Lower lobe of right lung (tissue), 2 donors: ENCODE measurements at places on chromosomes 5 and 9. TPM values are rescaled to one million over a fixed set of nuclear protein-coding genes. Genes with fewer than 3 reads are reported as not detected.

The EXOSC3 gene
- total RNA-seq: 34.6 TPM

The RXRA gene
- total RNA-seq: 85.7 TPM

The TMEM252 gene
- 0.30 TPM for total RNA-seq

The TLE1 gene
- 17.9 TPM for total RNA-seq

The RCL1 gene
- total RNA-seq: 22.9 TPM

The TJP2 gene
- total RNA-seq: 124 TPM

The SLC26A2 gene
- 14.7 TPM for total RNA-seq

The UBE2QL1 gene
- total RNA-seq: not detected

- H3K4me1 ChIP-seq: no peaks in the 10 kb centered on the region
- H3K36me3 ChIP-seq: no peaks in the 10 kb centered on the region
- H3K4me3 ChIP-seq: no peak overlapping the region
- no peak overlapping the region for H3K27ac ChIP-seq
- no peaks in the 10 kb centered on the region for H3K27me3 ChIP-seq
Measured at GRCh38 chr9:24439456-24439855, 106.2 kb downstream of the IZUMO3 start.

- no peak overlapping the region for H3K4me3 ChIP-seq
- no peaks in the 10 kb centered on the region for H3K36me3 ChIP-seq
- no peaks in the 10 kb centered on the region for H3K4me1 ChIP-seq
- H3K27me3 ChIP-seq: no peaks in the 10 kb centered on the region
- H3K27ac ChIP-seq: no peak overlapping the region
Measured at GRCh38 chr5:154311362-154311761, 120.8 kb downstream of the GALNT10 start.

GRCh38 chr9:25813478-25813877 lies 135.2 kb upstream of the TUSC1 start:
- DNase-seq: no peak
- no peak overlapping the region for H3K27ac ChIP-seq
- H3K4me3 ChIP-seq: no peak overlapping the region
- no peaks in the 10 kb centered on the region for H3K27me3 ChIP-seq
- no peaks in the 10 kb centered on the region for H3K36me3 ChIP-seq

DNA sequence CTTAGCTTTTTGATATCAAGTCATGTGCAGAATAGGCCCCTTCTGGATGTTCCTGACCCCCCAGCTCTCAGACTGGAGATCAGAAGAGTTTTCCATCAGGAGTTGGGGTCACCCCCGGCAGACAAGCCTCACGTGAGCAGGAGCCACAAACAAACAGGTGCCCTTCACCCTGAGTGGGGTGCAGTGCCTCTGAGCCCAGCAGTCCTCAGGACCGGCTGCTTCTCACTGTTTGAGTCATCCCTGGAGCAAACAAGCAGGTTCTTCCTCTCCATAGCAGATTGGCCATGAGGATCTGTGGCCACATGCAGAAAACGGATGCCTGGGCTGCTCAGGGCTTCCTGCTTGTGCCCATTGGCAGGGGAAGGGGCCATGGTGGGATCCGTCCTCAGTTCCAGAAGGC lies 47.0 kb downstream of the LRSAM1 start:
- no peak overlapping the region for H3K4me3 ChIP-seq
- H3K4me1 ChIP-seq: peaks cover 3% of the 10 kb centered on the region
- H3K36me3 ChIP-seq: peaks cover 78% of the 10 kb centered on the region
- no peak overlapping the region for H3K27ac ChIP-seq

DNA sequence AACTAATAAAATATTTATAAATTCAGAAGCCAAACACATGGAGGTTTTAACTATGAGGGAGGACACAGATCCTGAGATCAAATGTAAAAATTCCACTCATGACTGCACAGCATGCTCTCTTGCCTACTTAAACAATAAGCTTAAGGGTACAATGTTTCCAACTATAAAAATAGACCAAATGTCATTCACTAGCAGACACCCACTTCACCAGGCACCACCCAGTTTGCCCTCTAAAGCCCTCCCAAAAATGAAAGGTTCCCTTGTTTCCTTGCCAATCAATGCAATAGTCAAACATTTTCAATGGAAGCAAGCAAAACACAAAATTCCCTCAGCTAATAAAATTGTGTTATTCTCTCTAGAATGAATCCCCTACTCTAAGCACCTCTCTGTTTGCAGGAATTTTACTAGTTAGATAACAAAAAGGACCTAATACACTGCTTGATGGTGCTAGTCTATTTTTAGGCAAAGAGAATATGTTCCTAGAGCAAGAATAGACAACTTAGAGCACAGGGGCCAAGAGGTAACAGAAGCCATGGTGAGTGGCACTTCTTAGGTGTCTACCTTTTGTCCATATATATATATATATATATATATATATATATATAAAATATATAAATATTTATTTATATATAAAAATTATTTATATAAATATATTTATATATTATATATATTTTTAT lies 135.3 kb downstream of the HOMER1 start:
- DNase-seq: no peak
- H3K4me3 ChIP-seq: no peak overlapping the region
- no peak overlapping the region for H3K27ac ChIP-seq
- no peaks in the 10 kb centered on the region for H3K36me3 ChIP-seq

GRCh38 chr5:143679777-143680176 lies 132.2 kb upstream of the HMHB1 start:
- H3K36me3 ChIP-seq: no peaks in the 10 kb centered on the region
- H3K27me3 ChIP-seq: no peaks in the 10 kb centered on the region
- H3K4me1 ChIP-seq: no peaks in the 10 kb centered on the region
- no peak for DNase-seq
- H3K27ac ChIP-seq: no peak overlapping the region
- H3K4me3 ChIP-seq: no peak overlapping the region

DNA sequence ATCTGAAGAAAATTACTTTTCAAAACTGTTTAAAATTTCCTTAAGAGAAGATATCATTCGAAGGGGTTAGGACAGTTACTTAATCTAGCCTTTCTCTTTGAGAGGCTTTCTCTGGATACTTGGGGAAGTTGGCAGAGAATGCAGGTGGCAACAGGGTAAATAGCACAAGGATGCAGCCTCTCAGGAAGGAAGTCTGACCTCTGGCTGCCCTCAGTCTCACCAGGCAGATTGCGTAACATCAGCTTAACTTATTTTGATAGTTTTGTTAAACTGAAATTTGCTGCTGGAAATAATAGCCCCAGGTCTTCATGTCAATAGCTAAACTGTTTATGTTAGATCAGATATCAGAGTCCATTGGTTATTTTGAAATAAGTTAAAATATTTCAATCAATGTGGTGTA lies 20.4 kb downstream of the CCDC192 start:
- H3K4me3 ChIP-seq: no peak overlapping the region
- peaks cover 4% of the 10 kb centered on the region for H3K4me1 ChIP-seq
- H3K27me3 ChIP-seq: no peaks in the 10 kb centered on the region
- peak; percentile 51 for DNase-seq
- no peak overlapping the region for H3K27ac ChIP-seq
- H3K36me3 ChIP-seq: no peaks in the 10 kb centered on the region

GRCh38 chr9:130382096-130382495 lies 62.7 kb upstream of the ASS1 start:
- H3K4me1 ChIP-seq: no peaks in the 10 kb centered on the region
- no peak overlapping the region for H3K27ac ChIP-seq
- no peak overlapping the region for H3K4me3 ChIP-seq
- DNase-seq: no peak
- H3K27me3 ChIP-seq: no peaks in the 10 kb centered on the region

- H3K36me3 ChIP-seq: no peaks in the 10 kb centered on the region
- DNase-seq: no peak
- H3K27ac ChIP-seq: no peak overlapping the region
- H3K27me3 ChIP-seq: no peaks in the 10 kb centered on the region
Measured at GRCh38 chr5:54558362-54558761, 40.8 kb downstream of the SNX18 start.

DNA sequence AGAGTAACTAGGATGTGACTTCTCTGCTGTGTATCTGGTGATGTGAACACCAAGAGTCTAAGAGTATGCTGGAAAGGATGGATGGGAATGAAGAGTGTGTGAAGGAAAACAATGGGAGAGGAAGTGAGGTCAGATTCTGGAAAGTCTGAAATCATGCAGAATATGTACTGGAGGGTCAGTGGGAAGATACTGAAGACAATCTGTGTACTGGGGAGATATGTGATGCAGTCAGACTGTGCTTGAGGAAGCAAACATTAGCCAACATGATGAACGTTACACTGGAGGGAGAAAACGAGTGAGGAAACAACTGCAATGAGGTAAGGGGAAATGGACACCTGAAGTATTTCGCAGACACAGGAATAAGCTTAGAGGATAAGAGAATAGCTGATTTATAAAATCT lies 105.7 kb downstream of the NR3C1 start:
- no peak overlapping the region for H3K4me3 ChIP-seq
- no peak for DNase-seq
- peaks cover 76% of the 10 kb centered on the region for H3K36me3 ChIP-seq
- H3K27ac ChIP-seq: no peak overlapping the region
- H3K27me3 ChIP-seq: no peaks in the 10 kb centered on the region

- peak overlapping the region; percentile 51 for H3K4me3 ChIP-seq
- no peak for DNase-seq
- H3K27ac ChIP-seq: no peak overlapping the region
- H3K27me3 ChIP-seq: peaks cover 80% of the 10 kb centered on the region
Measured at GRCh38 chr5:50968356-50969149, 302.1 kb downstream of the PARP8 start.

GRCh38 chr9:129391221-129391661 lies 213.2 kb upstream of the IER5L start:
- no peak overlapping the region for H3K27ac ChIP-seq
- no peaks in the 10 kb centered on the region for H3K27me3 ChIP-seq
- H3K4me3 ChIP-seq: no peak overlapping the region
- no peak for DNase-seq

DNA sequence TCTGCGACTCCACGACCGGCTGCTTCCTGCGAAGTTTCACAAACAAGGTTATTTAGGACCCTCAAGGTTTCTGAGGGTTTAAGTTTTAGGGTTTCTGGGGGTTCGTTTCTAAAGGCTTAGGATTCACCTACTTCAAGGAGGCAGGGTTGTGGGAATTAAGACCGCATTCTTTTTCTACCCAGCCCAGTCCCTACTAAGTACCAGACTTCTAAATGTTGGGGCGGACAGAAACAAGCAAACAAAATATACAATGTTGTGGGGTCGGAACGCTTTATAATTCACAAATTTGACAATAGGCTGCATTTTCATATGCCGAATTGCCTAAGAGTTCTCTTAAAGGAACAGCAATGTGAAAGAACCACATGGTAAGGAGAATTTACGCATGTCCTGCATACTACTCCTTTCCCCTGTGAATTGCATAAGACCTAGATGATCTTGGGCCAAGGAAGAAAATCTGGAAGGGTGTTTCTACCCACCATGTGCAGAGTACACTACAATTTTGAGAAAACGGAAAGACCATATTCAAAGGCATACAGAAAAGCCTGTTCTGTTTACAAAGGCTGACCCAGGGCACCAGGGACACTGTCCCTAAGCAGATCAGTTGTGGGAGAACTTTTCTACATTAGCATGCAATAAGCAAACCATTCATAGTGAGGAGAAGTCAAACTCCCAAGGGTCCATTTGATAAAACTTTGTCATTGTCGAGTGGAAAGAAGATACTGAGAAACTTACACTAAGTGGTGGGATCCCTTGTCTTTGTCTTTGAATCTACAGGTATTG lies 457.3 kb downstream of the RAB3C start:
- H3K4me3 ChIP-seq: peak overlapping the region; percentile 67
- no peaks in the 10 kb centered on the region for H3K27me3 ChIP-seq
- peaks cover 33% of the 10 kb centered on the region for H3K4me1 ChIP-seq
- H3K27ac ChIP-seq: peak overlapping the region; percentile 83
- no peaks in the 10 kb centered on the region for H3K36me3 ChIP-seq

GRCh38 chr9:109473329-109473728 lies 24.8 kb downstream of the PTPN3 start:
- no peaks in the 10 kb centered on the region for H3K36me3 ChIP-seq
- no peak overlapping the region for H3K4me3 ChIP-seq
- no peak for DNase-seq
- H3K27me3 ChIP-seq: peaks cover 5% of the 10 kb centered on the region
- H3K4me1 ChIP-seq: peaks cover 24% of the 10 kb centered on the region

DNA sequence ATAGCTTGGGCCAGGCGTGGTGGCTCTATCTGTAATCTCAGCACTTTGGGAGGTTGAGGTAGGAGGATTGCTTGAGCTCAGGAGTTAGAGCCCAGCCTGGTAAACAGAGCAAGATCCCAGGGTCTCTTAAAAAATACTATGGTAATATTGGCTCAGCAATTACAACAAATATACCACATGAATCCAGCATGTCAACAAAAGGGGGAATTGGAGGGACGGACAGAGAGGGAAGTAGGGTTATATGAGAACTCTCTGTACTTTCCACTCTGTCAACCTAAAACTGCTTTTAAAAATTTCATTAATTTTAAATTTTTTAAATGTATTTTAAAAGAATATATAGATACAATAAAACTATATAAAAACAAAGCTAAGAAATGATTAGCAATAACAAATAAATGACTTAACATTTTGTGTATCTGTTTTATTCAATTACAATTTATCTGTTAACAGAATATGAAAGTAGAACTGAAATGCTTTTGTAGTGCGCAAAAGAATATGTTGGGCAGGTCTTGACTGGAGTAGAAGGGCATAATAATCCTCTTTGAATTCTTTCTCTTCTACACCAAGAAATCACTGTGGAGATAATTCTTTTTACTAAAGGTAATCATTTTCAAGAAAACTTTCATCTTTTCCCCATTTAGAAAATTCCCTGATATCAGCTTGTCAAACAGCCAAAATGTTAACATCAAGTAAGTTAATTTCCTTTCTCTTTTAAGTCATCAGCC lies 12.9 kb upstream of the CDC42SE2 start:
- no peak for DNase-seq
- H3K4me3 ChIP-seq: no peak overlapping the region
- H3K27me3 ChIP-seq: no peaks in the 10 kb centered on the region

DNA sequence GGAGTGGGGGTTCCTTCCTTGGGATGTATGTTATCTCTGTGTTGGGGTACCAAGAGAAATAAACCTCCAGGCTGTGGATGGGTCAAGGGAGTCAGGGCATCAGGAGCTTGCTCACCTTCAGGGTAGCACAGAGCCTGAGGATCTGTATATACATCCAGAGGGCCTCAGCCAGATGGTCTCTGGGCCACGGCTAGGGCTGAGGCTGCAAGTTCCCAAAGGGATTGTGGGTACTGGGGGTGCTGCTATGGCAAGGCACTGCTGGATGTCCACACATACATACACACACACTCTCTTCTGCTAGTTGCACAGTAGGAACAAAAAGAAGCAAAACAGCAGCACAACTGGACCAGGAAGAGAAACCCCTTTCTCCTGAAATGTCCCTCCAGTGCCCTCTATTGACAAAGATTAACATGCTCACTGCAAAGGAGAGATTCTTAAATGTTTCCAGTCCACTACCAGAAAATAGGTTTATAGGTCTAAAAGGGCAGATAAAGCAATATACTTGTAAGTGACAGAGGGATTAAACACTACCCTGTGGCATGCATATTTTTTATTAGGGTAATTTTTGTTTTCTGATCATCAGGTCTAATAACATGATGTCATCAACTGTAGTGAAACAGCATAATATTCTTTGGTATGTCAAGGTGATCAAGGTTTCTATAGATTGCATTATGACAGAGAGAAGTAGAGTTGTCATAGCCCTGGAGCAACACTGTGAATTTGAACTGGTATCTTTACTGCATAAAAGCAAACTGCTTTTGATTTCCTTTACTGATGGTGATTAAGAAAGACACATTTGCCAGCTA lies 56.3 kb upstream of the KCNN2 start:
- no peak overlapping the region for H3K27ac ChIP-seq
- H3K36me3 ChIP-seq: no peaks in the 10 kb centered on the region
- no peak for DNase-seq
- H3K4me1 ChIP-seq: no peaks in the 10 kb centered on the region

GRCh38 chr5:165066751-165067385 lies 1561.4 kb downstream of the MAT2B start:
- no peak for DNase-seq
- no peak overlapping the region for H3K4me3 ChIP-seq
- H3K36me3 ChIP-seq: no peaks in the 10 kb centered on the region
- H3K27me3 ChIP-seq: no peaks in the 10 kb centered on the region
